ENCODE measurements at places on chromosomes 5 and 9. TPM values are rescaled to one million over a fixed set of nuclear protein-coding genes. Genes with fewer than 3 reads are reported as not detected.

ZNF879 gene
- 5.1 TPM for total RNA-seq

TCOF1 gene
- 62.6 TPM for total RNA-seq

IL6ST gene
- total RNA-seq, result 53.8 TPM

TCF7 gene
- total RNA-seq, result 158 TPM

TLR4 gene
- total RNA-seq, result 15.4 TPM

FCN1 gene
- 70.3 TPM for total RNA-seq

SLCO4C1 gene
- total RNA-seq, result 31.2 TPM

ORM2 gene
- total RNA-seq, result not detected

CFAP90 gene
- not detected for total RNA-seq

S1PR3 gene
- total RNA-seq, result not detected

ABLIM3 gene
- total RNA-seq, result 0.41 TPM

DNA sequence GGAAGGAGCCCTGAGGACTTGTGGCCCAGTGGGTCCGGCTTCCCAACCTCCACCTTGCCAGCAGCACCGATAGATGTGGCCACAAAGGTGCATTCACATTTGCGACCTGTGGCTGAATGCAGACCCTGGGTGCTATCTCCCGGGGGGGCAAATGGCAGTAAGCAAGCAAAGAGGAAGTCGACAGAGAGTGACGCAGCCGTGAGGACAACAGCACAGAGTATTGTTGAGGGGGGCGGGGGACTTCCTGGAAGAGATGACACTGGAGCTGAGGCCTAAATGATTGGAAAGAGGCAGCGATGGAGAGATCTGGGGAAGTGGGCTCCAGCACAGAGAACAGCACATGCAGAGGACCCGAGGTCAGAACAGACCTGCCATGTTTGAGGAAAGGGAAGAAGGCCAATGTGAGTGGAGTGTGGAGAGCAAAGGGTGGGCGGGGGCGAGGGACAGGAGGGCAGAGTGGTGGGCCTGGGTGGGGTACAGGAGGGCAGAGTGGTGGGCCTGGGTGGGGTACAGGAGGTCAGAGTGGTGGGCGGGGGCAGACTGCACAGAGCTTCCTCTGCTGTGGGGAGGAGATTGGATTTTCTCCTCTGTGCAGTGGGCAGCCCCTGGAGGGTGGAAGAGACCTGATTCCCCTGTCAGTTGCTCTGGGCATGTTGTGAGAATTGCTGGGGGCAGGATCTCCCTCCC lies 42.6 kb downstream of the ADAMTS2 start:
- no peak for DNase-seq

DNA sequence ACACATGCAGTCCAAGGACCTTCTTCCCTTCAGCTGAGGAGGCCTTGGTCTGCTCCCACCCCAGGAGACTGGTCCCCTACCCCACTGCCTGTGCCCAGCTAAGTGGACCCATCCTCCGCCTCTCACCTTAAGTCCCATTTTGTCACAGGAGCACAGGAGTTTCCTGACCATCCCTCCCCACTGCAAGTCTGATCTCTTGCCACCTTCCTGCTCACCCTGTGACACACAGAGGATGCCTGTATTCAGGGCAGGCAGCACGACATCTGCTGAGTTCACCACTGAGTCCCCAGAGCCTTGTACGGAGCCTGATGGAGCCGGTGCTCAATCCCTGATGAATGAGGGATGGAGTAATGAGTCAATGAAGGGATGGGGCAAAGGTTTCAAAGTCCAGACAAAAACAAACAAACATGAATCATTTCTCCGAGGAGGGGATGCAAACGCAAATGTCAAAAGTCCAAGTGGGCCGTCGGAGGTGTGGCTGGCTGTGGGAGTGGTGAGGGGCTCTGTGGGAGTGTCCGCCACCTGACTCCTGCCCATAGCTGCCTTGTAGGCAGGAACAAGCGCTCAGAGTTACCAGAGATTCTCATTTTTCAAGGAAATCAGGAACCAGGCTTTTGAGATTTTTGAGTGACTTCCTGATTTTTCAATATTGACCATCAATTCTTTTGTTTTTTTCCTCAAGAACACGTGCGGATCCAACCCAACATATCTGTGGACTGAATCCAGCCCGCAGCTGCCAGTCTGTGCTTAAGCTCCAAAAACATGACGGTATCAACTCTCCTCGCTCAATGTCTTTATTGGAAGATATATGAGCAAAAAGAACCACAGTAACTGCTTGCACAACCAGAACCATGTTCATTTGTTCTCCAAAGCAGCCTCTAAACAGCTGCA lies 4.4 kb downstream of the RAPGEF1 start:
- DNase-seq, result no peak

DNA sequence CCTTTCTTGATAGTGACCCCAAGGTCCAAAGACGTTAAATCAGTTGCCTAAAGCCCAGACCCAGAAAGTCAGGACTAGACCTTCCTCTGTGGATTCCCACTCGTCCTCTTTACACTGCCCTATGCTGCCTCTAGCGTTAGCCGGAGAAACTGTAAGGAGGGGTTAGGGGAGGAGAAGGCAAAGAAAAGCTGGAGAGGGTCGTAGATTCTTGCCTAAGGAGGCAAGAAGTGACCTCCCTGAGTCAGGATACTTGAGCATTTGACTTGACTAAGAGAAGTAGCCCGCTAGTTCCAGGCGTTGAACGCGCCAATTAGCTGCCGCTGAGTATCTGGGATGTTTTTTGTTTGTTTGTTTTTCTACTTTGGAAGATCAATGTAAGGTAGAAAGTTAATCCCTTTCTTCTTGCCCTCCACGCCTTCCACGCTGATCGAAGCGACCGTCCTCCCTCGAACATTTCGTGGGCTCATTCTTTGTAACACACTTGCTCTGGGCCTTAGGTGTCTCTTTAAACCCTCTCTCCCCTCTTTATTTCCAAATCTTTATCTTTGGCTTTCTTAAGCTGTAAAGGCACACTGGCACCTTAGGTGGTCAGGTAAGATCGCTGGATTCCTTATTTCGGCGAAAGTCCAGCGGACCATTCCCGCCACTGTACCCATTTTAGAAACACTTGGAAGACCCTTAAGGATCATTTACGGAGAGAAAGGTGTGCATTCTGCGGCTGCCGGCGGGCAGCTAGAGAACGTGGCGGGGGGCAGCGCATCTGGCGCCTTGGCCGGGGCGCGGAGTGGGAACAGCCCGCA lies 5.1 kb upstream of the RGMB start:
- DNase-seq, result no peak

DNA sequence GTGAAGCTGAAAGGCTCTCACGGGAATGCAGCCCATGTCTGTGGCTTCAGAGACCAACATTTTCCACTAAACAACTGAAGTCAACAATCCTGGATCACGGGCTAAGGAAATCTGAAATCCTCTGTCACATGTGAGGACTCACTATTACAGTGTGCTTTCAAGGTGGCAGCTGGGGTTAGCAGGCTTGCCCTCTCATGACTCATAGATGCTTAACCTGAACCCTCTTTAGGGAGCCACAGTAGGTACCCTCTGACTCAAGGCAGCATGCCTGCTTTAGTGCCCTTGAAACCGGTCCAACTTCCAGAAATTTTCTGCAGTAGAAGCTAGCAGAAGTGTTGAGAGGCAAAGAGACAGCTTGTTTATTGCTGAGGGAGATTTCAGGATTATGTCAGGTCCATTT lies 232.5 kb downstream of the GABRB2 start:
- DNase-seq, result no peak

- DNase-seq, result no peak
Observed at GRCh38 chr9:114284316-114285060, 38.4 kb upstream of the ORM1 start.

GRCh38 chr5:56356836-56357160 lies 123.7 kb upstream of the ANKRD55 start:
- no peak for DNase-seq

GRCh38 chr5:76867827-76868693 lies 18.2 kb downstream of the S100Z start:
- peak; percentile 75 for DNase-seq

GRCh38 chr9:92147030-92147851 lies 32.0 kb upstream of the SPTLC1 start:
- no peak for DNase-seq

- DNase-seq, result no peak
Observed at GRCh38 chr5:143117821-143118220, 285.7 kb downstream of the NR3C1 start.

DNA sequence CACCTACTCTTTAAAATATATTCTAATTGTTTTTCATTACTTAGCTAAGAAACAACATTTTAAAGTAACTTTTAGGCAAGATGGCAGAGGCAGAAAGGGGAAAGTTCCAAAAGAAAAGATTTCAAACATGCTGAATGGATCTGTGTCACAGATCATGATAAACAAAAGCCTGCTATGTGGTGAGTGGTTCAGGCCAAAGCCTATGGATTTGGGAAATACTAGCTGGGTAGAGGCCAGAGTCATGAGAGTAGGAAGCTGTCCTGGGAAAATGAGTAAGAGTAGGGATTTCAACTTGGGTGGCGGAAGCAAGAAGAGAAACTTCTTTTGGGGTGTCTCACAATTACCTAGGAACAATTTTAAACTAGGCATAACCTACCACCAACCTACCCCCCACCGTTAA lies 68.7 kb upstream of the GRHPR start:
- DNase-seq, result no peak

- DNase-seq, result no peak
Observed at GRCh38 chr5:134510970-134511795, 14.3 kb upstream of the JADE2 start.

DNA sequence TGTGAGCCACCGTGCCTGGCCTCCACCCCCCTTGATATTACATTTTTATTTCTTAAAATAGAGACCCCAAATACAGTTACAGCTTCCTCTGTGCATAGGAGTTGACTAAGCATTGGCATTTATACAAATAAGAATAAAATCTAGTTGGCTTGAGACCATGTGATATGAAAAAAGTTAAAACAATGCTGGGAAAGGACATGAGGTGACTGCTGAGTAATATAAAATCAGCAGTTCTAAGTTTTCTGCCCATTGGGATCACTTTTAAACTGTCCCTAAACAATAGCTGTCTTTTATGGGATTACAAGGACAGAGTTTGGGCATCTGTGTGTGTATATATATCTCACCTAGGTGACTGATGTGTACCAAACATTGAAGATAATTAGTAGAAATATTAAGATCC lies 96.6 kb downstream of the UBE2R2 start:
- DNase-seq, result no peak

- no peak for DNase-seq
Observed at GRCh38 chr5:59361454-59361853, 532.1 kb downstream of the PDE4D start.

DNA sequence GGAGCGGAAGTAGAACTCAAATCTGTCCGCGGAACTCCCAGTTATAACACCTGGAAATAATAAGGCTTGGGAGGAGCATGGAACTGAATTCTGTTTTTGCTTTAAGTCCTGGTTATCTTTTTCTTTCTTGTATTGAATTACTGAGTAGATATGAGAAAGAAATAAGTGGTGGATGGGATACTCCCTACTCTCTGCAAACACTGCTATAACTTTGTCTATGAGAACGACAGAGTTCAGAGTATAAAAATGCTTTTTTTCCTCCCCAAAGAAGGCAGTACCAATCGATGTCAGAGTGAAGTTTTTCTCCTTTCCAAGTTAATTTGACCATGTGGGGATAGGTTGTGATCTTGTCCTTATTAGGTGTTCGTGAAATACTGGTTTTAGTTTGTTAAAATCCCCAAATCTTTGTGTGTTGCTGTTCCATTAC lies 1.2 kb downstream of the RIC1 start:
- DNase-seq, result no peak

GRCh38 chr9:111482694-111483438 lies 1.3 kb downstream of the ECPAS start:
- DNase-seq, result peak; percentile 62

- DNase-seq, result no peak
Observed at GRCh38 chr5:54390015-54390414, 65.5 kb upstream of the HSPB3 start.

- peak; percentile 36 for DNase-seq
Observed at GRCh38 chr9:15505921-15506320, 4.8 kb downstream of the PSIP1 start.

GRCh38 chr9:74443036-74443750 lies 53.9 kb upstream of the RORB start:
- DNase-seq, result no peak

DNA sequence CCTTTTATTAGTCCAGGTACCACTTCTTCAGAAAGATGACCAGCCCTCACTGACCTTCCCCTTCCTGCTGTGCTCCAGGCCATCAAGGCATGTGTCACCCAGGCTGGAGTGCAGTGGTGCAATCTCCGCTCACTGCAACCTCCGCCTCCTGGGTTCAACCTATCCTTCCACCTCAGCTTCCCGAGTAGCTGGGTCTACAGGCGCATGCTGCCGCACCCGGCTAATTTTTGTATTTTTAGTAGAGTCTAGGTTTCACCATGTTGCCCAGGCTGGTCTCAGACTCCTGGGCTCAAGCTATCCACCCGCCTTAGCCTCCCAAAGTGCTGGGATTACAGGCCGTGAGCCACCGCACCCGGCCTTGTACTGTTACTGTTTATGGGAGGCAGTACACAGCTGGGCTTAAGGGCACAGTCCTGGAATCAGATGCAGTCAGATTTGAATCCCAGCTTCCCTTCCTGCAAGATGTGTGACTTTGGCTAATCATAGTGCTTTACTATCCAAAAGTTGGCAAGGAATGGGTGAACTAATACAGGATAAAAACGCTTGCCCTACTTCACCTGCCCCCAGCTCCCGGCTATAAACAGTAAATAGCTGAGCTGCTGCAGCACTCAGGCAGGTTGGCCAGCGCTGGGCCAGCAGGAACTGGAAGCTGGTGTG lies 483 bp upstream of the EIF4EBP3 start:
- no peak for DNase-seq

DNA sequence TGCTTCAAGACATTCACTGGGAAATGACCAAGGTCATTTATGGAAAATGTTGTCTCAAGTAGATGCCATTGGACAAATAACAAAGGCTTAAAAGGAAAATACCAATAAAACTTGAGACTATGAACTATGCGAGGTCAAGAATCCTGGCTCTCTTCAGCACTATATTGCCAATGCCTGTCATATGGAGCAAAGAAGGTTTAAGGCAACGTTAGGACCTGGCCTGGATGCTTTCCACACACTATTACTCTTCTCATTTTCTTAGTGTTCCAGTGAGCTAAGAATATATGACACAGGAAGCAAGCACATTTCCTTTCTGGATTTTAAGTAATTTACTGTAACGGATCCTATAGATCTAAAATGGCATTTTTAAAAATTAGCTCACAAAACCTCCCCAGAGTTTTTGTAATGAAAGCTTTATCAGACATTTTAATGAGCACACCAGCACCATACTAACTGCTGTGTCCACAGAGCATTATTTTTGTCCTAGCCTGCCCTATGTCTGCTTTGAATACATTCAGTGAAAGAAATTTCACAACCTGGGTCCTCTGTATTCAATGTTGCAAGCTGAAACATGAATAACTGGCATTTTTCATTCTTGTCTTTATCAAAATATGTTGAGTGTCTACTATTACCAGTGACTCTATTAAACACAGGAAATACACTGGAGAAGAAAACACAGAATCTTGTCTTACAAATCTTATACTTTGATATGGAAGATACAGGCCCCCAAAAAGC lies 315.6 kb downstream of the CETN3 start:
- DNase-seq, result no peak

GRCh38 chr5:87268970-87269377 lies 1.3 kb downstream of the RASA1 start:
- DNase-seq, result no peak

- DNase-seq, result no peak
Observed at GRCh38 chr9:27204578-27204977, 92.4 kb downstream of the EQTN start.

GRCh38 chr9:91246846-91247245 lies 114.9 kb downstream of the AUH start:
- DNase-seq, result no peak

Measured in natural killer cell (primary cell).